ENCODE measurements at places on chromosomes 1 and 21. TPM values are rescaled to one million over a fixed set of nuclear protein-coding genes. Genes with fewer than 3 reads are reported as not detected.

GRCh38 chr1:55560266-55560665 is 345.1 kb upstream of the USP24 start:
- DNase-seq = no peak

DNA sequence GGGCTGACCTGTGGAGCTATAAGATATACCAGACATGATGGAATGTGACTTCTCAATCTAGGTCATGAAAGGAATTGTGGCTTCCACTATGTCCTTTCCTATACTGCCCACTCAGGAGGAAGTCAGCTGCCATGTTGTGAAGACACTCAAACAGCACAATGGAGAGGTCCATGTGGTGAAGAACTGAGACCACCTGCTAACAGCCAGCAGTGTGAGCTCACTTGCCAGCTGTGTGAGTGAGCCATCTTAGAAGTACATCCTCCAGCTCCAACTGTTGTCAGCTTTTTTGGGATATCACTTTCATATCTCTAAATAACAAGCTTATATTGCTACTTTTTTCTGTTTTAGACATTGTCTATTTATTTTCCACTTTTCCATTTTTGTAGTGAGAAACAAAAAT is 29.7 kb downstream of the OLFML3 start:
- DNase-seq = no peak

DNA sequence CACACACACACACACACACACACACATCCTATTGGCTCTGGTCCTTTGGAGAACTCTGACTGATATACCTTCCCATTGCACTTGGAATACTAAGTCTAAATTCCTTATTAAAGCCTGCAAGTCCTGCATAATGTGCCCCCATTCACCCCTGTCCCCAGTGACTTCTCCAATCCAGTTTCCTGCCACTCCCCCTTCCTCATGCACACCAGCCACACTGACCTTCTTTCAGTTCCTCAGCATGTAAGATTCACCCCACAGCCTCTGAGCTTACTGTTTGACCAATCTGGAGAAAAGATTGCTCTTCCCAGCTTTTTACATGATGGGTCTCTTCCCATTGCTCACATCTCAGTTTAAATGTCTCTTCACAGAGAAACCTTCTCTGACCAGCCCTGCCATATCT is 146.6 kb downstream of the TBX15 start:
- no peak for DNase-seq

DNA sequence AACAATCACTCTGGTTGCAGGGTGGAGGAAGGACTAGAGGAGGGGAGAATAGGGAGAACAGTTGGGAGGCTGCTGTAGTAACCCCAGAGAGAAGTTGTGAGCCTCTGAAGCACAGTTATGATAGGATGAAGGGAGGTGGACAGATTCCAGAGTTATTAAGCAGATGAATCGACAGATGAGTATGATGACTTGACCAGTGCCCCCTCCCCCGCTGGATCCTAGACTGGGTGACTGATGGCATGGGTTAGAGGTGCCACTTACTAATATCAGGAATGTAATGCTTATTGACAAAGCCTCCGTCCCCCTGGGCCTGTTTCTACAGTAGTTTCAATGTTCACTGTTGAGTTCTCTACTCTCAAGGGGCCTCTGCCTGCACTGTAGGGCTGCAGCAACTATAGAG is 14.0 kb upstream of the TIPRL start:
- no peak for DNase-seq

The RGSL1 gene
- not detected for total RNA-seq

The B3GALT6 gene
- 21.2 TPM for total RNA-seq

The HEYL gene
- total RNA-seq = not detected
